Breast epithelium (tissue), 4 donors: ENCODE measurements at places on chromosomes 2 and 18. TPM values are rescaled to one million over a fixed set of nuclear protein-coding genes. Genes with fewer than 3 reads are reported as not detected.

GRCh38 chr2:72993147-72993932 lies 76.0 kb downstream of the EMX1 start:
- H3K27me3 ChIP-seq = no peaks in the 10 kb centered on the region
- DNase-seq = peak; percentile 15
- no peak overlapping the region for H3K27ac ChIP-seq
- H3K4me3 ChIP-seq = no peak overlapping the region
- peaks cover 7% of the 10 kb centered on the region for H3K4me1 ChIP-seq
- no peaks in the 10 kb centered on the region for H3K36me3 ChIP-seq

- DNase-seq = no peak
- H3K36me3 ChIP-seq = no peaks in the 10 kb centered on the region
- no peak overlapping the region for H3K4me3 ChIP-seq
- no peaks in the 10 kb centered on the region for H3K27me3 ChIP-seq
- no peaks in the 10 kb centered on the region for H3K4me1 ChIP-seq
- no peak overlapping the region for H3K27ac ChIP-seq
Observed at GRCh38 chr18:79195716-79196683, 126.8 kb downstream of the ATP9B start.

DNA sequence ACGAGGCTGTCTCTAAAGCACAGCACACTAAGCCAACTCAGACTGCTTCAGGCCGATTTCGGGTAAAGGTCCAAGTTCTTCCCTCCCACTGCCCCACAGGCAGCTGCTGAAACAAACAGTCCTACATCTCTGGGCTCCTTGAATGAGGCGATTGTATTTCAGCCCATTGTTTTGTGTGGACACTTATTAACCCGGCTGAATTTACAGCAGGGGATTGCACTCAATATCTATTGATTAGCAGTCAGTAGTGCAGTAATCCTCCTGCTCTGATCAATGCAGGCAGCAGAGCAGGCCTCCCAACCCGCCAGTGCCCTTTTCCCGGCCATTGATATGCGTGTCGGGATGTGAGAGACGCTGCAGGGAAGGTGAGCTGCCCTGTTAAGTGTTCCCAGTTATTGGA lies 330.1 kb downstream of the CMPK2 start:
- no peak for DNase-seq
- H3K4me1 ChIP-seq = no peaks in the 10 kb centered on the region
- no peak overlapping the region for H3K4me3 ChIP-seq
- no peak overlapping the region for H3K27ac ChIP-seq
- H3K36me3 ChIP-seq = no peaks in the 10 kb centered on the region

Gene ITPRIPL1
- total RNA-seq = 11.1 TPM

DNA sequence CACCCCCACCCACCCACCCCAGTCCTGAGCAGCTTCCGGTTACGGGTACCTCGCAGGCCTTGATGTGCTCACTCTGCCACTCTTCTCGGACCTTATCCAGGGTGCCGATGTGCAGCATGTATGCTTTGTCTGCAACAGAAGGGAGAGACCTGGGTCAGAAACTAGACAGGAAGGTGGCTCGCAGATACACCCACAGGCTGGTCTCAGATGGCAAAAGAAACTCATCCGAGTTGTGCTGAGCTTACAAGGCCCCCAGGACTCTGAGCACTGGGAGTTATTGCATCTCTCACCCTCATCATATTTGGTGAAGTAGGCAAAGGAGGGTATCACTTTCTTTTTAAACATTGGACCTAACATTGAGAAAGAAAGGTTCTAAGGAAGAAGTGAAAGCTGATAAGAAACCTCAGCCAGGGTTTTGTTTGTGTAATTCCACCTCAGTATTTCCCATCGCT lies 30.6 kb upstream of the EPG5 start:
- H3K27me3 ChIP-seq = no peaks in the 10 kb centered on the region
- H3K36me3 ChIP-seq = no peaks in the 10 kb centered on the region
- no peak for DNase-seq
- H3K27ac ChIP-seq = no peak overlapping the region
- no peak overlapping the region for H3K4me3 ChIP-seq

Gene RNU2-63P
- total RNA-seq = not detected

DNA sequence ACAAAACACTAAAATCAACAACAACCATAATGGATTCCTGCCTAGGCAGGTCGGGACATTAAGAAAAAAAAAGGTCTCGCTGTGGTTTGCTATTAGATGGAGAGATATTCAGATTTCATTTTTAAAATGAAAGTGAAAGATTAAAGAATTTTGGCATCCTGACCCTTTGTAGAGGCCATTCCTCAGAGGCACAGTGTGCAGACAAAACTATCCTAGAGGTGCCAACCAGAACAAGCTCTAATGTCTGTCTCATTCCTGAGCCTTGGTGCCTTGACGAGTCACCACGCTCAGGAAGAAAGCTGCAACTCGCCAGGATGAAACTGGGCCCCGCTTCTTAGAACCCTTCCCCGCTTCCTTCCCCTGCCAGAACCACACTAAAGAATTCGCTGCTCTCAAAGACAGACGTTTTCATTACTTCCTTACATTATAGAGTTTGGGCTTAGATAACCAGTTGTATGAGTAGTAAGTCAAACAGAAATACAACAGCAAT lies 156.0 kb downstream of the TGIF1 start:
- H3K4me1 ChIP-seq = peaks cover 6% of the 10 kb centered on the region
- DNase-seq = no peak
- H3K4me3 ChIP-seq = peak overlapping the region; percentile 63
- peak overlapping the region; percentile 94 for H3K27ac ChIP-seq
- no peaks in the 10 kb centered on the region for H3K27me3 ChIP-seq

DNA sequence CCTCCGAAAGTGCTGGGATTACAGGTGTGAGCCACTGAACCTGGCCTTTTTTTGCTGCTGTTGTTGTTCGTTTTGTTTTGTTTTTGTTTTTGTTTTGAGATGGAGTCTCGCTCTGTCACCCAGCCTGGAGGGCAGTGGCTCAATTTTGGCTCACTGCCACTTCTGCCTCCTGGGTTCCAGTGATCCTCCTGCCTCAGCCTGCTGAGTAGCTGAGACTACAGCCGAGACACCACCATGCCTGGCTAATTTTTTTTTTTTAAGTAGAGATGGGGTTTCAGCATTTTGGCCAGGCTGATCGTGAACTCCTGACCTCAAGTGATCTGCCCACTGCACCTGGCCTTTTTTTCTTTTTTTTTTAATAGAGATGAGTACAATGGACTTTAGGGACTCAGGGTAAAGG lies 22.0 kb downstream of the TMEM127 start:
- no peaks in the 10 kb centered on the region for H3K27me3 ChIP-seq
- H3K36me3 ChIP-seq = no peaks in the 10 kb centered on the region
- no peak overlapping the region for H3K4me3 ChIP-seq
- no peak overlapping the region for H3K27ac ChIP-seq
- DNase-seq = no peak
- no peaks in the 10 kb centered on the region for H3K4me1 ChIP-seq

GRCh38 chr2:2567776-2568175 lies 236.7 kb upstream of the MYT1L start:
- no peaks in the 10 kb centered on the region for H3K4me1 ChIP-seq
- DNase-seq = no peak
- no peak overlapping the region for H3K4me3 ChIP-seq
- H3K27ac ChIP-seq = no peak overlapping the region
- no peaks in the 10 kb centered on the region for H3K36me3 ChIP-seq

GRCh38 chr18:37484983-37485834 lies 80.4 kb downstream of the CELF4 start:
- no peak for DNase-seq
- H3K27ac ChIP-seq = no peak overlapping the region
- H3K4me1 ChIP-seq = no peaks in the 10 kb centered on the region
- H3K27me3 ChIP-seq = peaks cover 49% of the 10 kb centered on the region
- peak overlapping the region; percentile 59 for H3K4me3 ChIP-seq
- no peaks in the 10 kb centered on the region for H3K36me3 ChIP-seq

- no peaks in the 10 kb centered on the region for H3K27me3 ChIP-seq
- no peak for DNase-seq
- no peak overlapping the region for H3K27ac ChIP-seq
- H3K36me3 ChIP-seq = no peaks in the 10 kb centered on the region
Observed at GRCh38 chr2:239249776-239250175, 151.0 kb downstream of the HDAC4 start.

Gene CEBPZOS
- total RNA-seq = 21.6 TPM

Gene ATG4B
- total RNA-seq = 64.2 TPM

- no peak overlapping the region for H3K4me3 ChIP-seq
- H3K36me3 ChIP-seq = no peaks in the 10 kb centered on the region
- no peak for DNase-seq
- no peak overlapping the region for H3K27ac ChIP-seq
- H3K4me1 ChIP-seq = no peaks in the 10 kb centered on the region
Observed at GRCh38 chr2:128756365-128756717, 437.7 kb upstream of the HS6ST1 start.

- H3K4me3 ChIP-seq = peak overlapping the region; percentile 97
- peak overlapping the region; percentile 90 for H3K27ac ChIP-seq
- H3K36me3 ChIP-seq = no peaks in the 10 kb centered on the region
Observed at GRCh38 chr18:58044370-58045241, 580 bp downstream of the NEDD4L start.

DNA sequence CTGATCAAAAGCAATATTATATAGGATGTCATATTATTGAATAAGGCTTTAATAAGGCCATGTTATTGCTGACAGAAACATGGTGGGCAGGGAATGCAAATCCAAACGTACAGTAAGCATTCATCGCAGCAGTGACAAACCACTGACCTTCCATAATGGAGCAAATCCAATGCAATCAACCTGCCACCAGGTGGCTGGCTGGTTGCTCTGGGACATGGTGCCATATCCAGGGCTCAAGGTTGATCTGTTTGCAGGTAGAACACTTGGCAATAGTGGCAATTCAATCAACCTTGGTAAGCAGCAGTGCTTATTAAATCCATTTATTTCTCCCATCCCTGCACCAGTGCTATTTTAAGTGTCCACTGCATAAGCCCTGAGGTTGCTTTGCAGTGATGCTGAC lies 75.4 kb downstream of the CERKL start:
- H3K36me3 ChIP-seq = no peaks in the 10 kb centered on the region
- H3K27ac ChIP-seq = no peak overlapping the region
- H3K27me3 ChIP-seq = no peaks in the 10 kb centered on the region
- no peaks in the 10 kb centered on the region for H3K4me1 ChIP-seq
- no peak for DNase-seq
- H3K4me3 ChIP-seq = no peak overlapping the region

Gene SLC4A3
- 4.6 TPM for total RNA-seq

GRCh38 chr2:173290046-173290445 lies 64.6 kb upstream of the CDCA7 start:
- no peak overlapping the region for H3K4me3 ChIP-seq
- H3K27ac ChIP-seq = no peak overlapping the region
- no peak for DNase-seq
- H3K36me3 ChIP-seq = no peaks in the 10 kb centered on the region

DNA sequence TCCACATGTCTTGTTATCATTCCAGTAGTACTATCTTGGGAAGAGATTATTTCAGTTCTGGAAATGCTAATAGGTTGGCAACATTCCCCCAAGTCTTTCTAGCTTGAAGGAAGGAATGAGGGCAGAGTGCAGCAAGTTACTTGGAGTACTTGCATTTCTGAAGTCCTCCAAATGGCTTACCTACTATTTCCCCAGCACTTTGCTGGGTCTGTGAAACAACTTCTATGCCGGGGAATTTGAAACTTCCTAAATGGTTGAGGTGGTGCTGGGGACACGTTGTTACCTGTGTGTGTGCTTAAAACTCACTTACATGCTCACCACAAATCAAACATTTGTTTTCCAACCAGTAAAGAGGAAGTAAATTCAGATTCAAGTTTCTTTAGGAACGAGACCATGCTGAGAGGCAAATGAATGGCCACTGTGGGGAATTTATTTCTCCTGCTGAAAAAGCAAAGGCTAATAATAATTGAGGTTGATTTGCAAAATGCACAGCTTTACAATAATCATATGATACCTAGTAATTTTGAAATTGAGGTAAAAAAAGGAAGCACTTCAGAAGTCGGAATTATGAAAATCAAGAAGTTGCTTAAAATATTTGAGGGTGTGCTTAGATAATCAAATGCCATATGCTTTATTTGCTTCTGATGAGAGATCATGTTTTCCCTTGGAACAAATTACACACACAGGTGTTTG lies 1167.7 kb upstream of the ZEB2 start:
- H3K4me1 ChIP-seq = no peaks in the 10 kb centered on the region
- H3K4me3 ChIP-seq = no peak overlapping the region
- H3K36me3 ChIP-seq = no peaks in the 10 kb centered on the region
- no peak overlapping the region for H3K27ac ChIP-seq

DNA sequence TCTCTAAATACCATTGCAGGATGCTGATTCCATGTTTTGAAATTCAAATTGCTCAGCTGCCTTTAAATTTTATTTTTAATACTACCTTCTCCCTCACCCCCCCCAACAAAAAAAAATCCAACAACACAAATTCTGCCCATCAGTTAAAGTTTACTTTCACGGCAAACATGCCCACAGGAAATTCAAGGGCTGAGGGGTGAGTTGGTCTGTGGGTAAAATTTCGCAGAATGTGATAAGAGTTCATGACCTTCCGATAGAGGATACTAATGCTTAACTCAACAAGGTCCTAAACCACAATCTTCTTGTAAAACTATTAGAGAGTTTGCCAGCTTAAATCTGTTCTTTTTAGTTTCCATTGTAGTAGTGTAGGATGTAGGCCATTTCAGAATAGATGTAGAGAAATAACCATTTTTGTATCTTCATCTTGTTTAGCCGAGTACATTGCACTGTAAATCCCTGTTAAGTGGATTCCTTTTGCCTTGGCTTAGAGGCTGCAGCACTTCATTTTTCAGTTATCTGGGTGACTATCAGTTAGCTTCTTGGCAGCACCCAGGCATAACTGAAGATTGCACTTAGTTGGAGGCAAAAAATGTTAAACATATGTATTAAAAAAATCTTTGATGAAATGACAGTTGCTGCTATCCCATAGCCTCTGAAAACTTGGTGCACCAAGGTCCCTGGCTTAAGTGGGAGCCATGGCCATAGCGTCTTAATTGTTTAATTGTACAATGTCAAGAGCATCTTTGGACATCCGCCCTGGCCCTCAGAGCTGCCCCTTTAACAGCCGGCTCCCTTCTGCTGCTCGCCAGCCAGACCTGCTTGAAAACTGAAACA lies 232.3 kb downstream of the HAUS1 start:
- no peaks in the 10 kb centered on the region for H3K4me1 ChIP-seq
- DNase-seq = no peak
- no peaks in the 10 kb centered on the region for H3K27me3 ChIP-seq
- H3K36me3 ChIP-seq = no peaks in the 10 kb centered on the region
- no peak overlapping the region for H3K4me3 ChIP-seq

Gene ZNF2
- 2.4 TPM for total RNA-seq

DNA sequence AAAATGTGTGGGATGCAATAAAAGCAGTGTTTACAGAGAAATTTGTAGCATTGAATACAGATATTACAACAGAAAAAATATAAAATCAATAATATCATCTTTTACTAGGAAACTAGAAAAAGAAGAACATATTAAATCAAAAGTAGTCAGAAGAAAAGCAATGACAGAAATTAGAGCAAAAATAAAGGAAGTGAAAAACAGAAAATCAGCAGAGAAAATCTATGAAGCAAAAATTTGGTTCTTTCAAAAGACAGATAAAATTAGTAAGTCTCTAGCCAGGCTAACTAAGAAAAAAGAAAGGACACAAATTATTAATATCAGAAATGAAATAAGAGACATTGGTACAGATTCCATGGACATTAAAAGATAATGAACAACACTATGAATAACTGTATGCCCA lies 212.0 kb upstream of the MGAT5 start:
- no peak overlapping the region for H3K4me3 ChIP-seq
- no peaks in the 10 kb centered on the region for H3K36me3 ChIP-seq
- no peak overlapping the region for H3K27ac ChIP-seq
- H3K4me1 ChIP-seq = no peaks in the 10 kb centered on the region
- DNase-seq = no peak
- H3K27me3 ChIP-seq = no peaks in the 10 kb centered on the region

GRCh38 chr2:230865766-230866755 lies 1.3 kb downstream of the ITM2C start:
- H3K4me3 ChIP-seq = peak overlapping the region; percentile 76
- H3K27ac ChIP-seq = peak overlapping the region; percentile 1
- no peaks in the 10 kb centered on the region for H3K36me3 ChIP-seq
- H3K4me1 ChIP-seq = peaks cover 3% of the 10 kb centered on the region
